ENCODE measurements at places on chromosomes 1 and 21. TPM values are rescaled to one million over a fixed set of nuclear protein-coding genes. Genes with fewer than 3 reads are reported as not detected.

- no peak for DNase-seq
These were observed 135.9 kb upstream of the HMCN1 start for GRCh38 chr1:185598332-185598731.

DNA sequence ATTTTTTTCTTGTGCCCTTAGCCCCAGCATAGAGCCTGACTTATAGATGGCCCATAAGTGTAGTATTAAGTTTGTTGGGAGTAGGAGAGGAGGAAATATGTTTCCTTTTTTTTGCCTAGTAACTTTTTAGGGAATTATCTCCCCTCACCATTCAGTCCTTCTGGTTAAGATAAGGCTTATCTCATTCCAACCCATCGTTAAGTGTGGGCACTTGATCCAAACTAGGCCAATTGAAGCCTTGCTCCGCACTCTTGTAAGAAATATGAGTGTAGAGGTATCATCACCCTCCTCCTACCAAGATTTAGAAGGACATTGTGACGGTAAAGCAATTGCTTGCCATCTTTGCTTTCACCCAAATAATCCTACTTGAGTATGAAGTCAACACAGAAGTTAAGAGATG lies 8.8 kb upstream of the FGGY start:
- no peak for DNase-seq

DNA sequence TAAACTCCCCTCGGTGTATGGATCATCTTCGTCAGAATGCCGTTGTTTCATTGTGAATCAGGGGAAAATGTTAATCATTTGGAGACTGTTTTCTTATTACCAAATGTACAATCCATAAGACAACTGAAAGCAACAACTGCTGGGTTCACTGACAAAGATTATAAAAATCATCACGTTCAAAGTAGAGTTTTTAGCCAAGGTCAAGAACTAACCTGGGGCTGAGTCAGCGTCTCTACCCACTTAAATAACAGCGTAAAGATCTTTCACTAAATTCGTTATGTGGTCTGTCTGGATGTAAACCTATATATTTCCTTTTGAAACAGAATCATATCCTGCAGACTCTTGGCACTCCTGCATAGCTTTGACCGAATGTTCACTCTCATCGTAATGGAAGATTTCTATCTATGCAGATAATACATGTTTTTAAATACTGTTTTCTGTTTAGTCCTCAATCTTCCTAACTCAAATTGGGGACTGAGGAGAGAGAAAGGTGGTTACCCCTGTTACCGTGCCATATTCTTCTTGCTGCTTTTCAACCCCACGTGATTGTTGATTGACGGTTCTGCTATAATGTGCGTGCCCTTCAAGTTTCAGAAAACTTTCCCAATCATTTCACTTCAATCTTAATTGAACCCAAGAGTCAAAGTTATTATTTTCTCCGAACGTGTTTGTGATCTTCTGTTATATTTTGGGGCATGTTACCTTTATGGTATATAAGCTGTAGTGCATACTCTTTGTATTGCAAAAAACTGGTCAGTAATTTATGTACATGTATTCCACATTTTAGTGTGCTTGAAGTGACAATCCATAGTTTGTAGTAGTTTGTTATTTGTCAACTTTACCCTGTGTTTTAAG lies 15.6 kb upstream of the NCMAP start:
- no peak for DNase-seq

DNA sequence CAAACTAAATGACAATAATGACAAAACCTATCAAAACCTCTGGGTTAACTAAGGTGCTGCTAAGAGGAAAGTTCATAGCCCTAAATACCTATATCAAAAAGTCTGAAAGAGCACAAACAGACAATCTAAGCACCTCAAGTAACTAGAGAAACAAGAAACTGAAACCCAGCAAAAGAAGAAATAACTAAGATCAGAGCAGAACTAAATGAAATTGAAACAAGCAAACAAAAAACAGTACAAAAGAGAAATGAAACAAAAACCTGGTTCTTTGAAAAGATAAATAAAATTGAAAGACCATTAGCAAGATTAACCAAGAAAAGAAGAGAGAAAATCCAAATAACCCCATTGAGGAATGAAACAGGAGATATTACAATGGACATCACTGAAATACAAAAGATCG lies 44.8 kb upstream of the KIAA0040 start:
- no peak for DNase-seq

Gene CELA3B
- total RNA-seq, result not detected
